ENCODE measurements at places on chromosomes 5 and 9.
A peak's percentile ranks its signal among the peaks of the same experiment; 100 is the strongest.

DNA sequence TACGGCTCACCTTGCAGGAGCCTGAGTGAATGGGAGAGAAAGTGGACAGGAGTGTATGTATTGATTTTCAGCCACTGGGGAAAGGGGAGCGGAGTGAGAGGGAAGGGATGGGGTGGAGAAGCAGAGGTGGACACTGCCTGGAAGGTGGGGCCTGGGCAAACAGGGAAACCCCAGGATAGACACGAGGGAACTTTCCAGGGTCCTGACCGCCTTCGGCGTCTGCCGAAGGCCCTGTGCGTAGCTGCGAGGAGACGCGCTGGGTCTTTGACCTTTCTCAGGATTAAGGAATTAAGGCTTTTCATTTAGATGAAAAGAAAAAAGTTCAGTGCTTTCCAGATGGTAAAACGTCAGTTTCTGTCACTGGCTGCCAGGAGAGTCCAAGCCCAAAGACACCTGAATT lies 134.6 kb upstream of the RAPGEF1 start:
- DNase-seq, result no peak

- no peak for DNase-seq
Observed at GRCh38 chr5:124645396-124645795, 101.0 kb downstream of the ZNF608 start.

- DNase-seq, result no peak
Observed at GRCh38 chr9:4689021-4689420, 9.7 kb downstream of the CDC37L1 start.

DNA sequence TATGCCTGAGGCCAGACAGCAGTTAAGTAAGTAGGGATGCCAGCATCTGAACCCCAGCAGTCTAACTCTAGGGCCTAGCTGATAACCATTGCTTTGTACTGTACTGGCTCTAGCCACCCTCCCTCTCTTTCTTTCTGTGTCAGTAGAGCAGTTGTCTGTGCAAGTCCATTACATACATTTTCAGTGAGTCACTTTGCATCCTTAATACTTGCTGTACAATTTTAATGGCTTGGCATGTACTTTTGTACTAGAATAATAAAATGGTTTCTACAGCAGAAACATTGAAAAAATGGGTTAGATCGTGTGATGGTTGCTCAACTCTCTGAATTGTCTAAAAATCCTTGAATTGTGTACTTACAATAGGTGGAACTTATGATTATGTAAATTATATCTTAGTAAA lies 1.5 kb upstream of the TTC39B start:
- DNase-seq, result no peak

GRCh38 chr9:136941231-136942111 lies 3.1 kb downstream of the FBXW5 start:
- no peak for DNase-seq

- DNase-seq, result no peak
Observed at GRCh38 chr9:27212621-27213020, 84.3 kb downstream of the EQTN start.

GRCh38 chr5:118698774-118699173 lies 289.6 kb downstream of the DTWD2 start:
- no peak for DNase-seq

GRCh38 chr9:98989036-98990000 lies 45.6 kb downstream of the COL15A1 start:
- no peak for DNase-seq

DNA sequence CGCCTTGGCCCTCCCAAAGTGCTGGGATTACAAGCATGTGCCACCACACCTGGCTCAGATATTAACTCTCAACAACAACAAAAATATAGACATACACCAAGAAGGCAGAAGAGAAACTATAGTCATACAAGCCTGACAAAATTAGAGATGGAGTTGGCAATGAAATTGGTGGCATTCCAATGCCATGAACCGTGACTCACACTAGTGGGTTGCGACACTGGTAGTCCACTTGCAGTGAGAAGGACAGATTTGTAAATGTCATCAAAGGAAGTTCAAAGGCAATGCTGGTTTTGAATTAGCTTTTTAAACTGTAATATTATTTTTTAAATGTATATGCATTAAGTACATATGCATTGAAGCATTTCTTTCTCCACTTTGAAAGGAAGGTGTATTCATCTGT lies 8.5 kb upstream of the DNAJC25 start:
- no peak for DNase-seq

GRCh38 chr5:64295101-64295500 lies 129.5 kb downstream of the RNF180 start:
- peak; percentile 51 for DNase-seq

DNA sequence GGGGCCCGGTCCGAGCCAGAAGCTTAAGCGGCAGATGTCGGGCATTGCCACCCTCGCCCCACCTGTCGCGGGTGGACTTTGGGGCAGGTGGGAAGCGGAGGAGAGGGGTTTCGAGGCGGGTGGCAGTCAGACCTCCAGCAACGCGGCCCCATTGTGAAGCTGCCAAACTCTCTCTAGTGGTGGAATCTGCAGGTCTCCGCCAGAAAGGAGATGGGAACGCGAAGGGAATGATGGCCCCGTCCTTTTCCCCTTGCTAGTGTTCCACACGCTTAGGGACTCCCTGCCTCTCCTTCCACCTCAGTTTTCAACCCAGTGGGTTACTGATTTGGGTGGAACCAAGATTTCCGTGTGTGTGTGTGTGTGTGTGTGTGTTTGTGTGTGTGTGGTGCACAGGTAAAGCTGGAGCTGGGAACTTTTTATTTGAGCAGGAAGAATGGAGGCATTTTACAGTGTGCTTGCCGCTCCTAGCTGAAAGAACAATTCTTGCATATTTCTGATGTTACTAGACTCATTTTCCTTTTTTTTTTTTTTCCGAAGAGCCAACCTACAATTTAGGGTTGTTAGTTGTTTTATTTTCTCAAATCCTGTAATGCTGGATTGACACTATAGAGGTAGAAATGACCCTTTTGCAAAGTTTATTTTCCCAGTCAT lies 1.3 kb downstream of the MACIR start:
- DNase-seq, result peak; percentile 7

DNA sequence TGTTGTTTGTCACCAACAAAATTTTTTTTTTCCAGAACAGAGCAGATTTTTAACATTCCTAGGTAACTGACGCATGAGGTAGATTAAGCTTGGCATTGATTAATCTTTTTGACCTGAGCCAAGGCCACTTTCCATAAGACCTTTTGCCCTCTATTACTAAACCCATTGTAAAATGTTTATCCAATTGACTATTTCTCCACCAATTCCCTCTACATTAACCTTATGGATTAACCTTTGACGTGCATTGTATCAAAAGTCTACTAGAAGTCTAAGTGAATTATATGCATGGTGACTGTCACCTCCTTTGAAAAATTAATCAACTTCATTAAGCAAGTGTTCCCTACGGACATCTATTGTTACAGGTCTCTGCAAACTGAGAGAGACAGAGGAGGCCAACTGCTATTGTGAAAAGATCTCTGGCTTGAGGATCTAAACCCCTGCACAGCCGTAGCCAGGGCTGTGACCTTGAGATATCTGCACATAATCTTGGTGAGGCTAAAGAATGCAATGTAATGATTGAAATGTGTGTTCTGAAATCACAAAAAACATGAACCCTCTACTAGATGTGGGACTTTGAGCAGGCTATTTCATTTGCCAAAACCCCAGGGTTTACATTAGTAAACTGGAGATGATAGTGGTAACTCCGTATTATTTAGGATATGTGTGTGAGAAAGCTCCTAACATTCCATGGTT lies 632.2 kb downstream of the TLR4 start:
- DNase-seq, result no peak

DNA sequence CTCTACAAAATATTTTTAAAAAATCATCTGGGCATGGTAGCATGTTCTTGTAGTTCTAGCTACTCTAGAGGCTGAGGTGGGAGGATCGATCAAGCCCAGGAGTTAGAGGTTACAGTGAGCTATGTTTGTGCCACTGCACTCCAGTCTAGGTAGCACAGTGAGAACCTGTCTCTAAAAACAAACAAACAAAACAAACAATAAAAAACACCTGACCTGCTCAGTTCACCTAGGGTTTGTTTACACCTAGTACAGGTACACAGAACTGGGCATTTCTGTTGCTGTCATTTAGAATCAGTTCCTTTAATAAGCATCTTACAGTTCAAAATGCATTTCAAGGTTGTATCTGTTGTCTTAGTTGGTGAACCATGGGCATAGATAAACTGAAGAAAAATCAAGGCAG lies 95.3 kb downstream of the MEGF10 start:
- DNase-seq, result no peak

DNA sequence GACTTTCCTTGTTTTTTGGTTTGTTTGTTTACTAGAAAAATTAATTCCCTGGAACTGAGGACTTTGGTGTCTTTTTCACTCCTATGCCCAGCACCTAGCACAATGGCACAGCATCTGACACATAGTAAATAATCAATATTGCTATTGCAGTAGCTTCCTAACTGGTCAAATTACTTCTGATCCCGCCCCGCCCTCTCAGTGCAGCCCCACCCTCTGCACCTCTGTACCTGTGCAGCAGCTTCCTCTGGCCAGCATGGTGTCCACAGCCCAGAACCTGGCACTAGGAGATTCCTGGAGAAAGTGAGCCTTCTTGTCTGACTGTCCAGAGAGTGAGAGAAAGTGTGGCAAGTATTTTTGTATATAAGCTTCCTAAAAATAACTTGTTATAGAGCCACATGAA lies 343.2 kb downstream of the ZNF608 start:
- no peak for DNase-seq

GRCh38 chr5:10036136-10036815 lies 213.4 kb downstream of the ATPSCKMT start:
- no peak for DNase-seq

DNA sequence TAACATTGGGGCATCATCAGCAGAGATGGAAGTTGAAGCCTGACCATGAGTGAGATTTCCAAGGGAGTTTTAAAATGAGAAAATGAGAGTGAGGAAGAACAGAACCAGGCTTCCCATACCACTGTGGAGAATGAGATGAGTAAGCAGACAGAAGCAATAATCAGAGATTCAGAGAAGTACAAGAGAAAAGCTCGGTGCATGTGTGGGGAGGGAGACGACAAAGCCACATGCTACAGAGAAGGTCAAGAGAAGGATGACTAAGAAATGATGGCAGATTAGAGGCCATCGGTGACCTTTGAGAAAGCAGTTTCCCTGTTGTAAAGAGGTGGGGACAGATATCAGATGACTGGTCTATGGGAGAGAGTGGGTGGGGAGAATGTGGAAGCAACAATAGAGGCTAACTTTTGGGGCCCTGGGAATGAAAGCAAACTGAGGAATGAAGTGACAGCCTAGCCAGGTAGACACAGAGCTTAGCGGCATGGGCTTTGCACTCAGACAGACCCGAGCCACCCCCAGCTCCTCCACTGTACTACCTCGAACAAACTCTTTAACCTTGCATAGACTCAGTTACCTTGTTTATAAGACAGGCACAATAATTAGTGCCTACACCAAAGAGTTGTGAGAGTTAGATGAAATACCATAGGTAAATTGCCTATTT lies 207.7 kb downstream of the PIK3R1 start:
- no peak for DNase-seq

- DNase-seq, result no peak
Observed at GRCh38 chr9:96214635-96215034, 87.3 kb downstream of the HSD17B3 start.

DNA sequence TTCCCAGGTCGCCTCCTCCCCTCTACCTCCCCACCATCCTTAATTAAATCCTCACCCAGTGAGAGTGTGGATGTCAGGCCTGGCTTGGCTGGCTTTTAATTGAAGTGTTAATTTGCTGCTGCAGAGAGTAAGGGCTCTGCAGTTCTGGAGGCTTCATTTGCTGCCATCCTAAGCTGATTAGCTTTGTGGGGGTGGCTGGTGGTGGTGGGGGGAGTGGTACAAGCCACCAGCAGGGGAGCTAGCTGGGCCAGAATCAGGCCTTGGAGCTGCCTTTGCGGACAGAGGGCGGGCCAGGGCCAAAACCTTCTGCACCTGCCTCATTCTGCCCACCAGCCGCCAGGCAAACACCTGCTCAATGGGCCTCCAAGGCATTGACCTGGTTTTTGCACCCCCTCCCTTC lies 26.8 kb upstream of the TIFAB start:
- no peak for DNase-seq

DNA sequence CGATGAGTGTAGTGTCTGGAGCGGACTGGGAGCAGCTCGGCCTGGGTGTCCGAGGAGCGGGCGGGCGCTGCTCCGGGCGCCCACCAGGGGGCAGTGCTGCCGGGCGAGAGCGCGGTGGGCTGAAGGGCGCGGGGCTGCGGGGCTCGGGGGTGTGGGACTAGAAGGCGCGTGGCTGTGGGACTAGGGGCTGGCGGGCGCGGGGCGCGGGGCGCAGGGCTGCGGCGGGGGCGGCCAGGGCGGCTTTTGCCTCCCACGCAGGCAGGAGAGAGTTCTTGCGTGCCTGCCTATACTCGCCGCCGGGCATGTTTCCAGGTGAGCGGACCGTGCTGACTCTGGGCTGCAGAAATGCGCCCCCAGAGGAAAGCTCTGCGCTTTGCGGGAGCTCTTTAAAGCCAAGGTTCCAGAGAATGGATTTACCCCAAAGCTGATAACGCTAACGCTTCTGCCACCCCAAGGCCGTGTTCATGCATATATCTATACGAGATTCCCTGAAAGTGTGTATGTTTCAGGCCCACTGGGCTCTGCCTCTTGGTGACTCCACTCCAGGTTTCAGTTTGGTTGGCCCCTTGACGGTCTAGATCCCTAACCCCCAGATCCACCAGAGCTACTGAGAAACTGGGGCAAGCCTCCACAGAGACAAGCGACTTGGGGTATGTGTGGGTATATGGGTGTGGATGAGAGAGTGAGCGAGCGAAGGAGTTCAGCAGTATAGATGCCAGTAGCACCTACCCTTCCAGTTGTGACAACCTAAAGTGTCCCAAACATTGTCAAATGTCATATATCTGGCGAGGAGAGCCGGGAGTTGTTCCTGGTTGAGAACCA lies 56.2 kb downstream of the ACER2 start:
- DNase-seq, result no peak

DNA sequence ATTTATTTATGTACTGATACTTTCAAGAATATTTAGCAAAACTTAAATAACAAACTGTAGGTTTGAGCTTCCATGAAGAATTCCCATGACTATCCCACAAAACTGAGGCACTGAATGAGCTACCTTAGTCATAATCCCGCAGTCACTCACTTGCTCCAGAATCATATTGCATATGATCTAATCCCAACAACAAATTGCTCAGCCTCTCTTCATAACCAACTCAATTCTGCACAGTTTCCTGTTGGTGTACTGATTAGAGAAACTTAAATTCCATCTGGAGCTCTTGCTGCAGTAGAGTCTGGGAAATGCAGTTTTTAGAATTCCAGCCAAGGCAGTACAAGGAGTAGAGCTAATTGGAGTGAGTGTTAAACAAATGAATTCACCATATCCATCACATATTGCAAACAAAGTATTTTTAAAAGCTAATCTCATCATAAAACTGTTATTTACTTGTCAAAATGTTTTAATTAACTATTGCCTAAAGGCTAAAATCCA lies 35.7 kb upstream of the CDH18 start:
- DNase-seq, result no peak
